ENCODE measurements at places on chromosomes 3 and 15.

GRCh38 chr15:69990566-69991421 lies 106.9 kb downstream of the TLE3 start:
- no peak for DNase-seq

DNA sequence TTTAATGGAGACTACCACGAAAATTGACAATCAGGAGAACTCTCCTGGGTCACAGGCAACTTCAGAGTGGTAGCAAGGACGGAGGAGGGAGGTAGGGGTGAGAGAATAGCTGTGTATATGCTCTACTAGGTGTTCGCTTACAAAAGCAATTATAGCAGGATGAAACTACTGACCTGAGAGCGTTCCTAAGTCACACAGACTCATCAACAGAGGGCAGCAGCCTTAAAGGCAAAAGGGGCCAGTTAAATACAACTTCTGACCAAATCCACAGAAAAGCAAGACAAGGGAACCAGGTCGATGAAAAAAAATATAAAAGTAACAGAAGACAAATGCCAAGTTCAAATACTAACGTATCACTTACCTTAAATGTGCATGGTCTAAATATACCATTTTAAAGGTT lies 894.6 kb downstream of the PLOD2 start:
- DNase-seq, result no peak

- DNase-seq, result peak; percentile 48
These were observed 218 bp upstream of the TRPC1 start for GRCh38 chr3:142723665-142723967.

DNA sequence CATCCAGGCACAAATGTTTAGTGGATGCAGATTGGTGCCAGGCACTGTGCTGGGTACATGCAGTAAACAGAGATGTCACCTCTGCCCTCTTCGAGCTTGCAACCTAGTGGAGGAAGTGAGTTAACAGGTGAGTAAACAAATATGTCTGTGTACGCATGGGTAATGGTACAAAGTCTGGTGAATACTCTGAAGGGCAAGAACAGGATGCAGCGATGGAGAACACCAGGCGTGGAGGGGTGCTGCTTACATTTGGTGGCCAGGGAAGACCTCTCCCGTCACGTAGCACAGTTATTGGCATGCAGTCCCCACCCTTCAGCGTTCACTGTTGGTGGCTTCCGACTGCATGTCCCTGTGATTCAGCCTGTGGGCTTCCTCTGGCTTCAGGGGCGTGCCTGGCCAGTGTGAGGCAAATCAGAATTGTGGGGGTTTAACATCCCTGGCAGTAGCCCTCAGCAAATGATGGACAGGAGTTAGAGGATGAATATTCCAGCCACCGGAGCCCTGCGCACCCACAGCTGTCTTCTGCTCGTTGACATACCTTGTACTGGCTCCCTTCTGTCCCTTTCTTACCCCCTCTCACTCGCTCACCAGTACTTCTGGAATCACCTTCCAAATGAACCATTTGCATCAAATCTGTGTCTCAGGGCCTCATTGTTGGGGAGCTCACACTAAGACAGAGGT lies 9.1 kb upstream of the HDAC11 start:
- DNase-seq, result no peak

GRCh38 chr3:59235634-59236012 lies 185.8 kb upstream of the CFAP20DC start:
- no peak for DNase-seq

GRCh38 chr3:195097331-195098255 lies 173.4 kb downstream of the XXYLT1 start:
- DNase-seq, result no peak

- DNase-seq, result no peak
These were observed 184.4 kb downstream of the PEX5L start for GRCh38 chr3:179852142-179852905.
